ENCODE measurements at places on chromosomes 6 and 20.

DNA sequence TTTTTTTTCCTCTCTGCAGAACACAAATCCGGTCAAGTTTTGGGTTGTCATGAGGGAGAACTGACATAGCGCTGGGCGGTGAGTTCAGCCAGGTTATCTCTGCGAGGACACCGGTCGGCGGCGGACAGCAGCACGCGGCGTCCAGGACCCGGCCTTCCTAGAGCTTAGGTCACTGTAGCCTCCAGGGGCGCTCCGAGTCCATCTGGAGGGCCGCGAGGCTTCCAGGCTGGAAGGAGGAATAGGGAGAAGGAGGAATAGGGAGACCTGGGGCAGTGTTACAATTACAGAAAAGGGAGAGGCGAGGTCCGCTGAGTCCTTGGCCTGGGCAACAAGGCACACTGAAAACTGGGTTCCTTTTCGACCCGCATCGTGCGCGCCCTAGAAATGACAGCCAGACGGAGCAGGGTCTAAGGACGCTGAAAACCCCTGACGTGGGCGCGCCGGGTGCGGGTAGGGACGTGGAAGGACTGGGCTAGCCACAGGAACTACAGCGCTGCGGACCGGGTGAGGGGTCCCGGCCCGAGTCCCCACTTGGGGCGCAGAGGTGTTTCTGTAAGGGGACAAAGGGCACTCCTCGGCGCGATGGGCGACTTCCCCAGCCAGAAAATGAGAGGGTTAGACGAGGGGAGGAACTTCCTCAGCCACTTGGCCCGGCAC, 536 bp upstream of the FNDC1 start:
- no peak for DNase-seq

- DNase-seq: no peak
Observed at GRCh38 chr6:164216368-164216767, 801.9 kb downstream of the QKI start.

GRCh38 chr20:62907384-62908317, 18.7 kb downstream of the DIDO1 start:
- DNase-seq: no peak

GRCh38 chr6:30747300-30747687, 2.9 kb upstream of the IER3 start:
- no peak for DNase-seq

GRCh38 chr20:20344476-20344875, 23.4 kb upstream of the INSM1 start:
- DNase-seq: no peak

- DNase-seq: no peak
Observed at GRCh38 chr20:35005463-35005961, 49.8 kb downstream of the MYH7B start.

DNA sequence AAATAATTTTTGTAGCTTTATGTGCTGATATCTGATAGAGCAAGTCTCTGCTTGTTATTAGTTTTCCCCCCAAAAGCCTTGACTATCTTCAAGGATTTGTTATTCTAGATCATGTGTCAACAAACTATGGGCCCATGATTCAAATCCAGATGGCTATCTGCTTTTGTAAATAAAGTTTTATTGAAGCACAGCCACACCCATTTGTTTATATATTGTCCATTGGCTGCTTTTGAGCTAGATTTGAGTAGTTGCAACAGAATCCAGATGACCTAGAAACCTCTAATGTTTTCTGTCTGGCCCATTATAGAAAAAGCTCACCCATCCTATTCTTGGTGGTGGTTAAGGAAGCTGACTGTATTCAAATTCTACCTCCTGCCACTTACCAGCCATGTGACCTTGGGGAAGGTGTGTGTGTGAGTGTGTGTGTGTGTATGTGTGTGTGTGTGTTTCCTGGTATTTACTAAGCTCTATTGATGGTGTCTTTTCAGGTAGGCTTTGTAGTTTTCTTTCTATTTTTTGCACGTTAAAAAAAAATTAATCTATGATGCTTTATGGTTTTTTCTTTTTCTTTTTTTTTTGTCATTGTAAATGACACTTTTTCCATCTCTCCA, 1.3 kb upstream of the GTSF1L start:
- DNase-seq: no peak
